ENCODE measurements at places on chromosomes 12 and 14. TPM values are rescaled to one million over a fixed set of nuclear protein-coding genes. Genes with fewer than 3 reads are reported as not detected.

Gene SMCO2
- total RNA-seq = 0.38 TPM

Gene OASL
- total RNA-seq = 107 TPM

Gene CCDC196
- total RNA-seq = not detected

Gene NUBPL
- total RNA-seq = 4.2 TPM

Gene TCTN2
- 3.6 TPM for total RNA-seq

Gene EML1
- total RNA-seq = not detected
